Urothelium cell line (cell line): ENCODE measurements at places on chromosomes 3 and 15.

DNA sequence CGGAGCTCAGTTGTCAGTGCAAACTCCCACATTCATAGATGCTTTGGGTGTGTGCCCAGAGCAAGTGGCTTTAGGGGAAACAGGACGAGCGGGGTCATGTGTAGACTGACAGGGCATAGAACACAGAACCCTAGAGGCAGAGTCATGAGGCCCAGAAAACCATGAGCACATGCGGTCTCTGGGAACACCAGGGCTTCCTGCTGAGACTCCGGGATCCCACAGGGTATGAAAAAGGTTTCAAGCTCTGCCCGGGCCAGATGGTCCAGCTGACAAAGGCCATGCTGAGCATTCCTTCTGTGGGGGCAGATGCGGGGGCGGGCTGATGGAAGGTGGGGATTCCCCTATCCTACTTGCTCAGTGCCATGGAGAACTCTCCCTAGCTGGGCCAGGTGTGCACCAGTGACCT is 44.8 kb downstream of the ROPN1B start:
- no peak for DNase-seq

GRCh38 chr15:82810061-82810889 is 847 bp downstream of the WHAMM start:
- peak; percentile 49 for DNase-seq

DNA sequence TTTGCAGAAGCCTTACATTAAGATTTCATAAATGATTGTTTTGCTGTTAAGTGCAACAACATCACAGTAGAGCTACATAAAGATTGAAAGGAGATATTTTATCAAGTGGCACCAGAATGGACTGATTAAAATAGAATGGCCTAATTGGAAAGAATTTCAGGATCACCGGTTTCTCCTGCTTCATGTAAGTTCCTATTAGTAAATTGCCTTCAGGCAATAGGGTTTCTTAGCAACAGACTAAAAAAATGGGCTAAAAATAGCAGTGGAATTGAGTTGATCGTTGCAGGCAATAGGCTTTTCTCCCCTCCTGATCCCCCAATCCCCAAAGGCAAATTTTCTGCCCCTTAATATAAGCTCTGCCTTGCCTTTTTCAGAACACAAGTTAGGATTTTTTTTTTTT is 917 bp downstream of the LNP1 start:
- DNase-seq = no peak

- no peak for DNase-seq
Measured at GRCh38 chr3:81620849-81621248, 140.6 kb downstream of the GBE1 start.

GRCh38 chr3:115885621-115886020 is 262.3 kb downstream of the GAP43 start:
- peak; percentile 5 for DNase-seq

- no peak for DNase-seq
Measured at GRCh38 chr3:11371747-11372146, 99.5 kb downstream of the ATG7 start.

DNA sequence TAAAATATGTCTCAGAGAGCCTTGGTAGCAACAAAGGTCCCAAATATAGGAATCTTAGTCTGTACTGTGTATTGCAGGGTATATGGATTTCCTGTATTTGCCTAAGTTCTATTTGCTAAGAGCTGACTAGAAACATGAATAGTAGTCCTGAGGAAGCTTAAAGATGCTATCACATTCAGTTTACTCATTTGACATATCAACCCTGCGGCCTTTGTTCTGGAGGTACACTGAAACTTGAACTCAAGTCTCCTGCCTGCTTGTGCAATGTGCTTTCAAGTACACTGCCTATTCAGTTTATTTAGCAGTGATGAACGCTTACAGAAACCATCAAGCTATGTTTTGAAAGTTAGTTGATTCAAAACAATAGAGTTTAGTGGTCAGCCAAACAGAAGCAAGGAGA is 21.1 kb downstream of the IL1RAP start:
- DNase-seq = no peak

GRCh38 chr3:184604039-184604601 is 42.5 kb downstream of the EPHB3 start:
- DNase-seq = no peak

GRCh38 chr3:41768363-41768762 is 193.5 kb downstream of the ULK4 start:
- DNase-seq = no peak

DNA sequence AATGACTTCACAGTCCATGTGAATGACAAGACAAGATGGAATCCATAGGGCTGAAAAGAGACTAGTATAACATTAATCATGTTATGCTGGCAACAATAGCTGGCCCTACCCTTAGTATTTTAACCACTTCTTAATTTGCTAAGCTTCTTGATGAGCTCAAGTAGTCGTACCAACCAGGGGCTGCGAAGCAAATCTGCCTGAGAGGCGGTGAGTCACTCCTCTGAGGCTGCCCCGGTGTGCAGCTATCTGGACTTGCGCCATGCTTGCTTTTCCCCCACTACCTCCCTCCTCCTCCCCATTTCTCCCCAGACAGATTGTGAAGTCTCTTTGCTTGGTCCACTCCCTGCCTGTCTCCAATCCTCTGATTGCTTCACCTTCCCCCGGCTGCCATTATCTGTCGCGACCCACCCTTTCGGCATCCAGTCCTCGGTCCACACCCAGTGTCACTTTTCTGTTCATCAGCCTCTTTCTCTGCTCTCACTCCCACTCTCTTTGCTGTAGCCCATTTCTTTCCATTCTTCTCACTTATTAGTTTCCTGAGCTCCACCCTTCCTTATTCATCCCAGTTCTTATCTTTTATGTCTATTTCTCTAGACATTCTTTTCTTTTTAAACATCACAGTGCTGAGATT is 42.7 kb downstream of the DUT start:
- peak; percentile 74 for DNase-seq

DNA sequence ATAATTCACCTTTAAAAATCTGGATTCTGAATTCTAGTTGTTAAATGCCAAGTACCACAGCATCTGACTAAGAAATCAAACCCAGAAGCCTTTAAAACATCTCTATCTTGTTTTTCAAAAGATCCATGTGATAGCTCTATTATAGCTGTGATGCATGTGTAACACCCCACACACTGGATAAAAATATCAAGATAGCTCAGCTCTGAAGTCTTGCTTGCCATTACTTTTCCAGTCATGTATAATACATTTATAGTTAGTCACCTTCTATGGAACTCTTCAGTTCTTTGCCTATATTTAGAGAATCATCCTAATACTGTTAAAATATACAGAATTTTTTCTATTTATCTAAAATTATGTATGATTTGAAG is 11.6 kb downstream of the ARPP19 start:
- DNase-seq = no peak

DNA sequence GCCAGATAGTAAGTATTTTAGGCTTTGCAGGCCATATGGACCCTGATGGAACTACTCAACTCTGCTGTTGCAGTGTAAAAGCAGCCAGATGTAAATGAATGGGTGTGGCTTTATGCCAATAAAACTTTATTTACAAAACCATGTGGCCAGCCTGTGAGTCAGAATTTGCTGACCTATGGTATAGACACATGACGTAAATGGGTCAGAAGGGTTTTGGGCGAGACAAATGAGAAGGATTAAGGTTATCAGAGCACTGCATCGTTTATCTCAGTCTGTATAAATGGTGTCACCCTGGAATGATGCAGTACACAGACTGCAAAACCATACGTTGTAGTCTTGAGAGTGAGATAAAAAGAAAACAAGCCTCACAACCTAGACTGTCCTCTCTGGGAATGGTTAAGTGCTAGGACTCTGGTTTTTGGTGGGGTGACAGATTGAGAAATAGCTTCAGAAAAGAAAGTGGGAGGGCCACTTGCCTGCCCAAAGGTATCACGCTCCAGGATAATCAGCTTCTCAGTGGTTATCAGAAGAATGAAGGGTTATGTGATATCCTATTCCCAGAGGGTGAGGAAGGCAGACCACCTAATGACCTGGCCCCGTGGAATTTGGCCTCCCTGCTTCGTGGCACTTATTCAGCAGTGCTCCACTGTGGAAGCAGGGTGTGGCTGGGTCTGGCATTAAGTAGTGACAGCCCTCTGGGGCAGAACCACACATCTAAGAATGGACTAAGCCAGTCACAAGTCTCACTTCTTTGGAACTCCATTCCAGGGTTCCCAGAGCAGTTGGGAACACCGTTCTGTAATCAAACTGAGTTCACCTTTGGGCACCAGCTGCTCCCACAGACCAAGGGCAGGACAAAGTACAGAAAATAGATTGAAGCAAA is 46.1 kb downstream of the ABHD5 start:
- DNase-seq = no peak

GRCh38 chr15:53031469-53031868 is 241.3 kb upstream of the ONECUT1 start:
- DNase-seq = no peak

GRCh38 chr3:139517321-139518065 is 22.0 kb downstream of the RBP1 start:
- no peak for DNase-seq

GRCh38 chr3:53202331-53203015 is 41.5 kb downstream of the PRKCD start:
- DNase-seq = no peak

GRCh38 chr3:31444220-31445142 is 88.2 kb upstream of the STT3B start:
- no peak for DNase-seq

GRCh38 chr15:37574985-37575384 is 359.5 kb upstream of the TMCO5A start:
- DNase-seq = peak; percentile 36

DNA sequence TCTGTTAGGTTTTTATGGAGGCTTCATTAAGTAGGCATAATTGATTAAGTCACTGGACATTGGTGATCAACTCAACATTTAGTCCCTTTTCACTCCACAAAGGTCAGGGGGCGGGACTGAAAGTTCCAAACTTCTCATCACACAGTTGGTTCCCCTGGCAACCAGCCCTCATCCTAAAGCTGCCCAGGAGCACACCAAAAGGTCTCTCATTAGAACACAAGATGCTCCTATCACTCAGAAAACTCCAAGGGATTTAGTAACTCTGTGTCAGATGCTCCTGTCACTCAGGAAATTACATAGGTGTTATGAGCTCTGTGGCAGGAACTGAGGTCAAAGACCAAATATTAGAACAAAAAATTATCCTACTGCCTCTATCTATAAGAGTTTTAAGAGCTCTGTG is 321.5 kb downstream of the OTOL1 start:
- DNase-seq = no peak

DNA sequence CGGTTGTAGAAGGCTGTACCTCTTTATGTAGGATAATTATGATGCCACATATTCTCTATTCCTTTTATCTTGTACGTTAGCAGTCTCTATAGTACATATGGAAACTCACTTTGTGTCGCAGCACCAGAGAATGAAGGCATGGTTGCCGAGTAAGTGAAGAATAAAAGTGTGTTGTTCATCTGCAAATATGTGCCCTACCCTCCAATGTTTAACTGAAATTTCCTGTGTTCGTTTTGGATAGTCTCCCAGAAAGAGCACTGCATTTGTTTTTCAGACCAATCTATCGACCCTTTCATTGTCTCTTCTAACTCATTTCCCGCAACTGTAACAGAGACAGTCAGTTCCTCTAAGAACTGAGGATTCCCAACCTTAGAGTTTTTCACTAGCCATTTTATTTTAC is 592.8 kb downstream of the TUSC7 start:
- DNase-seq = no peak

- no peak for DNase-seq
Measured at GRCh38 chr15:80936288-80937078, 53.1 kb downstream of the MESD start.

DNA sequence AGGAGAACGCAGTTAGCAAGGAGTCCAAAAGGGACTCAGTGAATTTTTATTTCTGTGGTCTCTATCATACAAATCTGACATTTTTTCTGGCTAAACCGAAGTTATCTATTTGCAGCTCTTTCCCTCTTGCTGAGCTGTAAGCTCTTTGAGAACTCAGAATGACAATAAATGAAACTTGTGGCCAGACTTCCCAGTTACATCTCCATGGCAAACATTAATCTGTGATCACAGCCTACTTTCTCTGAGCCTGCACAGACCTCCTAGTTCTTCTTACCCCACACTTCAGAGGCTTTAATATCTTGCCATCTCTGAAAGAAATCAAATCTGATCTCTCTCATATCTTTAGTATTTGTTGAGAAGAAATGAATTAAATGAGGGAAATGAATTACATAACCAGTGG is 58.0 kb downstream of the PLD1 start:
- DNase-seq = no peak

DNA sequence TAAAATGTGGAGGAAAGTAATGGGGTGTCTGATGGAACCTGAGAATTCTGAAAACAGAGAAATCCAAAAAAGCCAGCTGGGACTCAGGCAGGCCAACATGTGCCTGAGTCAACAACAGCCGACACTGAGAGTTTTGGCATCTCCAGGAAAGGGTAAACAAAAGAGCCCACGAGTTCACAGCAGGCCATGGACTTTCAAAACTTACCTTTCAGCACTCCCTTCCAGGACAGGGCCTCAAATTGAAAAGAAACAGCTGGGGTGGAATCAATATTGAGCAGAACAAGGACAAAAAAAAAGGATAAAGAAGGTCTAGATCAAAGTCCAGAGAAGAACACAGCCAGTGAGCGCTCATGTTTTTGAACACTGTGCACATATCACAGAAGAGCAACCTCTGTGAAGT is 735.4 kb upstream of the GRM7 start:
- DNase-seq = no peak

GRCh38 chr3:177977381-177978158 is 558.7 kb upstream of the KCNMB2 start:
- peak; percentile 20 for DNase-seq

DNA sequence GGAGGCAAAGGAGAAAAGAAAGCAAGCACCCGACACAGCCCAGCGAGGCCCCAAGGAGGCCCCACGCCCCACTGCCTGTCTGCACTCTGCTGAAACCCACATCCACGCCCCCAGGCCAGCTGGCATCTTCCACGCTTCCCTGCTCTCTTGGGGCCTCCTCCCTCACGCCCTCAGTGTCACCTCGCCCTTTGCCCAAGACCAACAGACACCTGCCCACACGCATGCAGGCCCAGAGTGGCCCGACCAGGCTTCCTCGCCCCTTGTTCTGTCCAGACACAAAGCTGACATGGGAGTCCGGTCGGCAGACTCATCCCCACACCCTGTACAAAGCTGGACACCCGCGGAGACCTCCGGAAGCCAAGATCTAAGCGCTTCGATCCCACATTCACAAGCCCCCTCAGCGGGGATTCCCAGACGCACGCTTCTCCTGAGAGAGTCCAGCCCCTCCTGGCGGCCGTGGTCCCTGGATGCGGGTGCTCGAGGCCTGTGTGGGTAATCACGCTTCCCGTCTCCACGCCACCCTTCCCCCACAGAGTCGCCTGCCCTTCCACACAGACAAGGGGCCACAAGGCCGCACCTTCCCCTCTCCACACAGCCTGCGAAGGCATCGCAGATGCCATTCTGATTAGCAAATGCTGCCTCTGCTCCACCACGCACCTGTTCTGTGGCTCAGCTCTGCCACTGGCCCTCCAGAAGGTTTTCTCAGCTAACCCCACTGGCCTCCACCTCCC is 176.6 kb downstream of the XXYLT1 start:
- DNase-seq = no peak

DNA sequence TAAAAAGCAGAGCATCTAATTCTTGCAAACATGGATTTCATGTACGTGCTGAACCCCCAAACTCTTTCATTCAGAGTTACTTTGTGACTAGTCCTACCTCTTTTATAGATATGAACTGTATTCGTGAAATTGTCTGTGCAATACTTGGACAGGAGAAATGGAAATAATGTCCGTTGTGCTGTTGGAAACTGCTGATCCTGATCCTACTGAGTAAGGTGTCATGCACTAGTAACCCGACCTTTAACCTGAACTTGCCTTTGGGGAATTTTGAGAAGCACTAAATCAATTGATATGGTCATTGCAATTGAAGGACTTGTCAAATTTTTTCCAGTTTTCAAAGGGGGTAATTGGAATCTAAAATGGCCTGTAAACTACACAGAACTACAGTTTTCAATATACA is 856.4 kb downstream of the ROBO1 start:
- DNase-seq = no peak
